ENCODE measurements at places on chromosomes 3 and 15. TPM values are rescaled to one million over a fixed set of nuclear protein-coding genes. Genes with fewer than 3 reads are reported as not detected.

GRCh38 chr3:37787153-37787867 is 74.4 kb upstream of the CTDSPL start:
- H3K36me3 ChIP-seq = no peaks in the 10 kb centered on the region
- no peaks in the 10 kb centered on the region for H3K27me3 ChIP-seq
- H3K27ac ChIP-seq = peak overlapping the region; percentile 71
- no peak overlapping the region for H3K4me3 ChIP-seq
- H3K4me1 ChIP-seq = peaks cover 18% of the 10 kb centered on the region

LRRC2 gene
- 0.09 TPM for total RNA-seq

- no peak overlapping the region for H3K4me3 ChIP-seq
- H3K27me3 ChIP-seq = no peaks in the 10 kb centered on the region
- no peaks in the 10 kb centered on the region for H3K36me3 ChIP-seq
- H3K4me1 ChIP-seq = no peaks in the 10 kb centered on the region
- no peak for DNase-seq
- H3K27ac ChIP-seq = no peak overlapping the region
These were observed 147.6 kb downstream of the KLF13 start for GRCh38 chr15:31474059-31474868.

- H3K4me3 ChIP-seq = no peak overlapping the region
- DNase-seq = no peak
- H3K27me3 ChIP-seq = peaks cover 59% of the 10 kb centered on the region
- peaks cover 18% of the 10 kb centered on the region for H3K4me1 ChIP-seq
These were observed 18.3 kb upstream of the ONECUT1 start for GRCh38 chr15:52808441-52808840.

DNA sequence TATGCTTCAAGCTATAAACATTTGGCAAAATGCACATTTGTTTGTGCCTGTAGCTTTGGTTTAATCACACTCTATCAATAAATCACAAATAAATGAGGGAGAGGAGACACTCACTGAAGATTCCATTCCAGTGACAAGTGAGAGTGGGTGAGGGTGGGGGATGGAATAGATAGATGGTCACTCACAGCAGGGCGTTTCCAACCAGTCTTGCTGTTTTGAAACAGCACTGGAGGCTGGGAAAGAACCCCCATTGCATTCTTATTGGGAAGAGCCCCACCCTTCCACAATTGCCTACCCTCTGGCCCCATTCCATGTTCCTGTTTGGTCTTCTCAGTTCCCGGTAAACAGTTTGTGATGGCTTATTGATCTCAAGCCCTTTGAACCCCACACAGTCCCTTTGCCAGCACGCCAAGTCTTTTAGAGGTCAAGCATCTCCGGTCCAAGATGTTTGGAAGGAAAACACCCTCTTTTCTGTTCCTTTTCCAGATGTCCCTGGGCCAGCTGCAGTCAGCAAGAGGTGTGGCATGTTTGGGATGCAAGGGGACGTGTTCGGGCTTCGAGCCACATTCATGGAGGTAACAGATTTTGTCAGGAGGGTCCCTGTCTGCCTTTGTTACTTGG is 30.7 kb downstream of the LMCD1 start:
- no peak overlapping the region for H3K4me3 ChIP-seq
- DNase-seq = no peak
- no peaks in the 10 kb centered on the region for H3K4me1 ChIP-seq
- H3K27ac ChIP-seq = no peak overlapping the region

CCRL2 gene
- total RNA-seq = 2.1 TPM

- no peaks in the 10 kb centered on the region for H3K36me3 ChIP-seq
- no peak for DNase-seq
- H3K27ac ChIP-seq = no peak overlapping the region
- H3K4me3 ChIP-seq = no peak overlapping the region
- H3K27me3 ChIP-seq = no peaks in the 10 kb centered on the region
These were observed 51.2 kb downstream of the SPSB4 start for GRCh38 chr3:141102372-141102771.

DNA sequence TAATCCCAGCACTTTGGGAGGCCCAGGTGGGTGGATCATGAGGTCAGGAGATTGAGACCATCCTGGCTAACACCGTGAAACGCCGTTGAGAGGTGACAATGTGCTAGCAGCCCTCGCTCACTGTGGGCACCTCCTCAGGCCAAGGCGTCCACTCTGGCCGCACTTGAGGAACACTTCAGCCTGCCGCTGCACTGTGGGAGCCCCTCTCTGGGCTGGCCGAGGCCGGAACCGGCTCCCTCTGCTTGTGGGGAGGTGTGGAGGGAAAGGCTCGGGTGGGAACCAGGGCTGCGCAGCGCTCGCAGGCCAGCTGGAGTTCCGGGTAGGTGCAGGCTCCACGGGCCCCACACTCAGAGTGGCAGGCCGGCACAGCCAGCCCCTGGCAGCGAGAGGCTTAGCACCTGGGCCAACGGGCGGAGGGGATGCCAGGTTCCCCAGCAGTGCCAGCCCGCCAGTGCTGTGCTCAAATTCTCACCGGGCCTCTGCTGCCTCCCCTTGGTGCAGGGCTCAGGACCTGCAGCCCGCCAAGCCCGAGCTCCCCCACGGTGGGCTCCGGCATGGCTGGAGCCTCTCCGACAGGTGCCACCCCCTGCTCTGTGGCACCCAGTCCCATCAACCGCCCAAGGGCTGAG is 253.6 kb downstream of the CNTN4 start:
- H3K36me3 ChIP-seq = no peaks in the 10 kb centered on the region
- DNase-seq = no peak
- H3K27me3 ChIP-seq = no peaks in the 10 kb centered on the region
- no peak overlapping the region for H3K4me3 ChIP-seq
- H3K4me1 ChIP-seq = no peaks in the 10 kb centered on the region

GRCh38 chr3:32570421-32571191 is at the start of gene DYNC1LI1:
Gene DYNC1LI1, minus strand, starts transcription at chr3:32570858. Its CDS starts 88 bp downstream, at chr3:32570770.
- H3K27me3 ChIP-seq = no peaks in the 10 kb centered on the region
- peak within 1 kb of the TSS; percentile 94 for H3K4me3 ChIP-seq
- H3K4me1 ChIP-seq = peaks cover 24% of the 10 kb centered on the region

PPP1R14D gene
- total RNA-seq = not detected

SH3BP5 gene
- total RNA-seq = 300 TPM

GRCh38 chr3:31550452-31551251 is 17.9 kb downstream of the STT3B start:
- H3K27me3 ChIP-seq = no peaks in the 10 kb centered on the region
- peaks cover 42% of the 10 kb centered on the region for H3K4me1 ChIP-seq
- no peak overlapping the region for H3K27ac ChIP-seq
- H3K4me3 ChIP-seq = no peak overlapping the region
- no peaks in the 10 kb centered on the region for H3K36me3 ChIP-seq
- DNase-seq = no peak

SENP2 gene
- 18.5 TPM for total RNA-seq

CCR9 gene
- 0.57 TPM for total RNA-seq

- DNase-seq = no peak
- H3K27me3 ChIP-seq = no peaks in the 10 kb centered on the region
- no peak overlapping the region for H3K4me3 ChIP-seq
- H3K36me3 ChIP-seq = no peaks in the 10 kb centered on the region
These were observed 636.1 kb downstream of the NR2F2 start for GRCh38 chr15:96966554-96966953.

DNA sequence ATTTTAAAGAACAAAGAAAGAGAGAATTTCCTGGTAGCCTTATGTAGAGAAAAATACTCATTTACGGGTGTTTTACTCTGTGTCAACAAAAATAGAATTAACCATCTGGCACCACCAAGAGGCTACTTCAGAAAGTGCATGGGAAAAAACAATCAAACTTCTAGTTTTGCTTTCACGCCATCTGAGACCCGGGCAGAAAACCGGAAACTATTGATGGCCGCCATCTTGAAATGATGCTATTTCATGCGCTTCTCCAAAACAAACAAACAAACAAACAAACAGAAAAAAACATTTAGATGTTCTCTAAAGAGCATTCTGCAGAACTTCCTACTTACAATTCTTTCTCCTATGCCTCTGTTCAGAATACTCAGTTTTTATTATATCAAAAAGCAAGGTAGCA is 49.4 kb upstream of the SYNPR start:
- H3K27me3 ChIP-seq = no peaks in the 10 kb centered on the region
- H3K27ac ChIP-seq = no peak overlapping the region
- H3K4me3 ChIP-seq = peak overlapping the region; percentile 12
- DNase-seq = peak; percentile 27

RBMS3 gene
- total RNA-seq = 44.3 TPM

DNA sequence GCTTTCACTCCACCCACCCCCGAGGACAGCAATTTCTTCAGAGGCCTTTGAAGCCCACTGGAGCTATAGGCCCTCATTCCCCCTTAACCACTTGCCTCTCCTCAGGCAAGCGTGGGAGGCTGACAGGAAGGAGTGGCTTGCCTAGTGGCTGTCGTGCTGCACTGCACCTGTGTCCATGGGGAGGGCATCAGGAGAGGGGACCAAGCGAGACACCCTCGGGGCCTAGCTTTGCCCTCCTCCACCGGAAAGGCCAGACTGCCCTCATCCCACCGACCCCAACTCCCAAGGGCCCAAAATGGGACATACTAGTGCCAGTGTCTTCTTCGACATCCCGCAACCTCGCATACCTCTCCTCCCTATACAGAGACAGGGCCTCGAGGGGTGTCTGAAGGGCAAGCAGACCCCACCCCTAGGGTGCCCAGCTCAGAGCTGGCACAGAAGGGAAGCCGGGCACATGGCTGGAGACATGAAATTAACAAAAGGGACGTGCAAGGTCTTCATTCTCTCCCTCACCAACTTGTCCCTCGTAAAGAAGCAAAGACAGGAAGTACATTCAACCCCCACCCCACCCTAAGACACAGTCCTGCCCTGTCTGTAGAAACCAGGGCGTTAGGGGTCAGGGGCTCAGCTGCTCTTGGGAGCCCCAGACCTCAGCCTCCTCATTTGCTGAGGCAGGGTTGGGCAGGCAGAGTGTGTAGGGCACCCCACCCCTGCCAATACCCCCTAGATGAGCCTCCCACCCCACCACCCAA is 24.3 kb downstream of the VIPR1 start:
- no peak overlapping the region for H3K27ac ChIP-seq
- DNase-seq = no peak

DNA sequence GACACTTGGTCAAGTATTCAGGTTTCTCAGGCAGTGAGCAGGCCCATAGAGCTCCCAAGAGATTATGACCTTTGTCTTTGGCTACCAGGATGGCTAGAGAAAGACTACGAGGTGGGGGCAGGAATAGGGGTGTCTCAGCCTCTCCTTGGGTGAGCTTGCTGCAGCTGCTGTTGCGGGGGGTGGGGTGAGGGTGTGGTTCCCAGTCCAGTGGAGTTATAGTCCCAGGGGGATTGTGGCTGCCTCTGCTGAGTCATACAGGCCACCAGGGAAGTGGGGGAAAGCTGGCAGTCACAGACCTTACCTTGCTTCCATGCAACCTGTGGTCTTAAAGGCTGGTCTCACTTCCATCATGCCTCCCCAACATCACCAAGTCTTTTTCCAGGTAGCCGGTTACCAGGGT is 31.7 kb downstream of the ATP2C1 start:
- H3K4me1 ChIP-seq = peaks cover 12% of the 10 kb centered on the region
- H3K27me3 ChIP-seq = no peaks in the 10 kb centered on the region
- H3K27ac ChIP-seq = no peak overlapping the region
- H3K36me3 ChIP-seq = no peaks in the 10 kb centered on the region
- DNase-seq = no peak
- H3K4me3 ChIP-seq = no peak overlapping the region

DNA sequence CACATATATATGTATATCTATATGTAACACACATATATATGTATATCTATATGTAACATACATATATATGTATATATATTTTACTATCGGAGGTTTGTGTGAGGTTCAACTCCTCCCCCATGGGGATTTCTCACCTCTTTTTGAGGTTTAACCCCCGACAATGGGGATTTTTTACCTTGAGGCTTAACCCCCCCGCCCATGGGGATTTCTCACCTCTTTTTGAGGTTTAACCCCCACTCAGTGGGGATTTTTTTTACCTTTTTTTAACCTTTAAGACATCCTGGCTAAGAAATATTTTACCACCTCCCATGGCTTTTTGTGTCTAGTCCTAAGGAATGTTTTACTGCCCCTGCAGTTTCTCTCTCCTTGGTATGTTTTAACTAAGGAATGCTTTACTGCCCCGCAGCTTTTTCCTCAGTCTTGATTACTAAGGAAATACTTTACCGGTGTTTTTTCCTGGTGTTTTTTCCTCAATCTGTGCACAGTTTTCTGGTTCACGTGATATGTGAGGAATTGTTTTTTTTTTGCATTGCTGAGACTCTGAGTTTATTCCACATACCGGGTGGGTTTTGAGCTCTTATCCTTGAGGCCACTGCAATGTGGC is 185.2 kb downstream of the KLF13 start:
- DNase-seq = no peak
- no peak overlapping the region for H3K27ac ChIP-seq
- H3K4me1 ChIP-seq = no peaks in the 10 kb centered on the region

- no peaks in the 10 kb centered on the region for H3K36me3 ChIP-seq
- peaks cover 3% of the 10 kb centered on the region for H3K4me1 ChIP-seq
- H3K27ac ChIP-seq = no peak overlapping the region
These were observed 210.4 kb downstream of the TP63 start for GRCh38 chr3:189841473-189842205.

ROBO2 gene
- 6.2 TPM for total RNA-seq

- H3K27me3 ChIP-seq = no peaks in the 10 kb centered on the region
- H3K36me3 ChIP-seq = no peaks in the 10 kb centered on the region
- no peak overlapping the region for H3K4me3 ChIP-seq
- DNase-seq = no peak
These were observed 13.5 kb downstream of the OCA2 start for GRCh38 chr15:28085489-28086174.

DNA sequence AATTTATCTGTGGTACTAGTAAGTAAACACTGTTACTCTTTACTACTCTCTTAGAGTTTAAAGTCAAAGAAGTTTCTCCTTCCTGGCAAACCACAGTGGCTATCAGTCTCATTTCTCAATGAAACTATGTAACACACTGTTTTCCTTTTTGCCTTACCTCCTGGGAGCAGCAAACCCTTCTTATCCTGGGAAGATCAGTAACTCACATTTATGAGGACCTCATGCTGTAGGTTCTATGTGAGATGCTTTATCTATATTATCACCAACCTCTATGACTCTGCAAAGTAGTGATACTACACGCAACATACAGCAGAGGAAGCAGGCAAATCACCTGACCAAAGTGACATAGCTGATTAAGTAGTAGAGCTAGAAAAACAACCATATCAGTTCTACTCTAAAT is 35.3 kb downstream of the PBRM1 start:
- peaks cover 4% of the 10 kb centered on the region for H3K4me1 ChIP-seq
- H3K36me3 ChIP-seq = peaks cover 73% of the 10 kb centered on the region
- no peak overlapping the region for H3K27ac ChIP-seq
- no peak for DNase-seq

DNA sequence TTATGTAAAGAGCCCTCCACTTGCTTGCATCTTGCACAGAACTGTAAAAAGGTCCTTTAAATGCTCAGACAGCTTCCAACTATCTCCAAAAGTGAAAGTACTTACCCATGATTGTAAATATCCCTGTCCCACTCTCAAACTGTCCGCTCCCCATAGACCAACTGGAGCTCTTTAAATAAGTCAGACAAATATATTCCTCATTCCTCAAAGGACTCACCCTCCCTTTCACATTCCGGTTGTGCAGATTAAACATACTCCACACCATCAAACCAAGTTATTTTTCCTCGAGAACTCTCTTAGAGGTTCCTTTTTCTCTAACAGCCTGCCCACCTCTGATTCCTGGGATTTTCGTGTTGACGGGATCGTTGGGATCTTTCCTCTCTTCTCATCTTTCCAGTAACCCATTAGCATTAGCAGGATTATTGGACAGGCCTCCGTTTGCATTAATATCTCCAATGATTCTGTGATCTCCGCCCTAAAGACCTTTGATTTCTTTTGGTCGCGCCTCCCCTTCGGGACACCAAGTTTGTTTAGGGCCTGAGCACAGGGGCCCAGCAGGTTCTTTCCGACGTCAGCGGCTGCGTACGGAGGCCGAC is 763 bp downstream of the GOLGB1 start:
- H3K27me3 ChIP-seq = no peaks in the 10 kb centered on the region
- H3K36me3 ChIP-seq = no peaks in the 10 kb centered on the region
- DNase-seq = peak; percentile 79
- H3K4me3 ChIP-seq = peak overlapping the region; percentile 75
- H3K27ac ChIP-seq = peak overlapping the region; percentile 97
- H3K4me1 ChIP-seq = peaks cover 10% of the 10 kb centered on the region

Measured in adrenal gland (tissue), 19 donors.